Right forelimb (tissue), 1 donor: ENCODE measurements at places on chromosomes 11 and 22.

GRCh38 chr11:64888729-64889511 lies 10.5 kb upstream of the EHD1 start:
- DNase-seq: no peak

GRCh38 chr22:23497016-23497885 lies 82.8 kb downstream of the IGLL1 start:
- DNase-seq: no peak

GRCh38 chr22:45645526-45646414 lies 25.9 kb upstream of the ATXN10 start:
- DNase-seq: peak; percentile 86

GRCh38 chr11:102430158-102430836 lies 22.3 kb downstream of the TMEM123 start:
- no peak for DNase-seq

GRCh38 chr11:19577391-19577975 lies 135.2 kb upstream of the NAV2 start:
- no peak for DNase-seq

DNA sequence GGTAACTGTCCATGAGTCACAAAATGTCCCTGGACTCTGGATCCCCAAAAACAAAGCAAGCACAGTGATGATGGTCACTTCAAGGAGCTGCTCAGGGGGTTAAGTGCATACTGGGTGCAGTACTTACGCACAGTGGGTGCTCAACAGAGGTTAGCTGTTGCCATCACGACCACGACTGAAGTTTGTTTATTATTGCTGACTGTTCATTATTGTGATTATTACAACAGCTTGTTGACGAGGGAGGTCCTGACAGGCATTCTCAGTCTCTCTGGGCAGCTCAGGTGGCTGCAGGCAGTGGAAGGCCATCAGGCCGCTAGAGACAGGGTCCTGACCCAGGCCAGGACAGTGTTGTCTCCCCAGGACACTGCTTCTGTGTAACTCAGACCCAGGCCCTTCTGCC lies 418.8 kb downstream of the SHANK2 start:
- DNase-seq: no peak

DNA sequence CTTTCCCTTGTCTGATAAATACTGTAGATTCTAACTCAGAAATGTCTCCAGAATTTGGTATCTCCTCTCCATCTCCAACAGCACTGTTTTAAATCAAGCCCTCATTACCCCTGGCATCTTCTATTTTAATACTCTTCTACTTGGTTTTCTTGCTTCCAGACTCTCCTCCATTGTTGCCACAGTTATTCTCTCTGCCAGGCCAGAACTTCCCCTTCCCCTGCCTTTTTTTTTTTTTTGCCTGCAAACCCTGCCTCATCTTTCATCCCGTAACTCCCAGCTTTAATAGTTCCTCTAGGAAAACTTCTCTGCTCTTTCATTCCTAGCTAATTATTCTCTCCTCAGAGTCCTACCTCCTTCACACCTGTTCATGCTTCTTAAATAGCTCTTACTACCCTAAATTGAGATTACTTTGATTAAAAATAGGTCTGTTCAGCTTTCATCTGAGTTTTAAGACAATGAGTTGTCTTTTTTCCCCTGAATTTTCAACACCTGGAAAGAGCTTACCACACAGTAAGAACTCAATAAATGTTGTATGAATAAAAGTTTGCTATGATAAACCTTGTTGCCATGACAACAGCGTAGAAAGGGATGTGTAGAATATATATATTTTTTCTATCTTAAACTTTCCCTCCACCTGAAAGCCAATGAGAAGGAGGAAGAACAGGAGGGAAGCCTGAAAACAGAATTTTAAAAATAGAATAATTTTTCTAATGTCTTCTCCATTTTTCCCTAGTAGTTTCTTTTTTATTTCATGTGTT lies 3.6 kb downstream of the IL18 start:
- DNase-seq: no peak

- no peak for DNase-seq
Measured at GRCh38 chr22:45636683-45637082, 35.0 kb upstream of the ATXN10 start.

GRCh38 chr11:128365044-128365443 lies 222.3 kb downstream of the ETS1 start:
- no peak for DNase-seq

DNA sequence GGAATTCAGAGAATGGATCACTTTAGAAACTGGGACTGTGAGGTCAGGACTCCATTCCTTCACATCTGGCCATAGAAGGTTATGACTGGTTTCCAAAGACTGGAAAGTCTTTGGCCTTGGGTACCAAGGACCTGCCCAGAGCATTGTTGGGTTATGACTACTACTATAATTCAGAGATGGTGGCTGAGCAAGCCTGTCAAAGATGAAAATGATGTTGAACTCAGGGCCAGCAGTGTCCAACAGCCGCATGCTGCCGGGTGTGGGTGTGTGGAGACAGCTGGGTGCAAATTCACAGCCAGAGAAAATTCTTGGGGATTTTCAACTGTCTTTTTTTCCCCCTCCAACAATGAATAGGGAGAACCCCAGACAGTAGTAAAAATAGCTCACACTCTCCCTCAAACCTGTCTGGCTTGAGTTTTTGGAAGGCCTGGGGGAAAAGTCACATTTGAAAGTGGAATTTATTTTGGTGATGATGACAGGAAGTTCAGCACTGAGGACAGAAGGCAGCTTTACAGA lies 166.8 kb upstream of the NCAM1 start:
- no peak for DNase-seq

- no peak for DNase-seq
Measured at GRCh38 chr11:37370817-37371216, 772.8 kb upstream of the RAG2 start.

DNA sequence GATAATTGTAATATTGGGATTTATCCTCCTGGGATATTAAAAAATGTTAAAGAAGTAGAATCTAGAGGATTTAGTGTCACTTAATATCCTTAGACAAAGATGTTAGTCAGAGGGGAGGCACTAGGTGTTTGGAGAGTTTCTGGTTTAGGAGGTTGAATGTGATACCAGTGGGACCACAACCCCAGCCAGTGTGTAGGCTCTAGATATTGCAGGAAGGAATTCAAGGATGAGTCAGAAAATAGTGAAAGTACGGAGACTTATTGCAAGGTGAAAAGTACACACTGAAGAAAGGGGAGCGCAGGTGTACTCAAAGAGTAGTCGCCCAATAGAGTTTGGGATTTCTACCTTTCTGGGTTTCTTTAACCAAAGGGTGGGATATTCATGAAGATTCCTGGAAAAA lies 5.7 kb upstream of the TMEM41B start:
- DNase-seq: no peak

DNA sequence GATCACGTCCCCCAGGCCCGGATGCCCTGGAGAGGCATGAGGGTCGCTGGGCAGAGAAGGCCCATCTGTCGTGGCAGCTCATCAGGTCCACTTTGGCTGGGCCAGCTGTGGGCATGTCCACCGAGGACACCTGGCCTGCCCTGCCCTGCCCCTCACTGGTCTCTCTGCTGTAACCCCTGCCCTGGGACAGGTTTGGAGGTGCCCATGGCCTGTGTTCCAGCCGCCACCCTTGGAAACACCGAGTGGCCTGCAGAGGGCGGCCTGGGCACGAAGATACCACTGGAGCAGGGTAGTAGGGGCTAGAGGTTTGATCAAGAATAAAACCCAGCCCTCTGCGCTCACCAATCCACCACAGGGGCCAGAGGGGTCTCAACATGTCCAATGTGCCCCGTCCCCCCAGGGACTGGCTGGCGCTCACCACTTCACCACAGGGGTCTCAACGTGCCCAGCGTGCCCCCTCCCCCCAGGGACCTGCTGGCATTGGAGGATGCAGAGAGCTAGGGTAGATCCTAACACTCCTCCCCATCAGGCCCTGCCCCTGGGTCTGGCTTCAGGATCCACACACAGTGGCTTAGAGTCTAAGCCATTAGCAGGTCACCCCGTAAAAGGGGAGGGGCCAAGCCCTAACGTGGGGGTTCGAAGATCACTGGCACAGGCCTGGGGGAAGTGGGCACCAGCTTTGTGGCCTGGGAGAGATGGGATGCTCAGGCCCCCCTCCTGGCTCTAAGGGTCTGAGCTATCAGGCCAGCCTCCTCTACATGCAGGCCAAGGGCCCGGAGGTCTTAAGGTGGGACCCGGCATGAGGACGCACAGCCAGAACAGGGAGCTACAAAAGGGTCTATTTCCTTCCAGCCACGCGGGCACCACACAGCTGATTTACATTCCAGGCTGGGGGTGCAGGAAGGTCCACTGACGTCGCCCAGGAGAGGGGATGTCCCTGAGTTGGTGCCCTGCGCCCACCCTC lies 1.3 kb upstream of the HDAC10 start:
- DNase-seq: no peak

DNA sequence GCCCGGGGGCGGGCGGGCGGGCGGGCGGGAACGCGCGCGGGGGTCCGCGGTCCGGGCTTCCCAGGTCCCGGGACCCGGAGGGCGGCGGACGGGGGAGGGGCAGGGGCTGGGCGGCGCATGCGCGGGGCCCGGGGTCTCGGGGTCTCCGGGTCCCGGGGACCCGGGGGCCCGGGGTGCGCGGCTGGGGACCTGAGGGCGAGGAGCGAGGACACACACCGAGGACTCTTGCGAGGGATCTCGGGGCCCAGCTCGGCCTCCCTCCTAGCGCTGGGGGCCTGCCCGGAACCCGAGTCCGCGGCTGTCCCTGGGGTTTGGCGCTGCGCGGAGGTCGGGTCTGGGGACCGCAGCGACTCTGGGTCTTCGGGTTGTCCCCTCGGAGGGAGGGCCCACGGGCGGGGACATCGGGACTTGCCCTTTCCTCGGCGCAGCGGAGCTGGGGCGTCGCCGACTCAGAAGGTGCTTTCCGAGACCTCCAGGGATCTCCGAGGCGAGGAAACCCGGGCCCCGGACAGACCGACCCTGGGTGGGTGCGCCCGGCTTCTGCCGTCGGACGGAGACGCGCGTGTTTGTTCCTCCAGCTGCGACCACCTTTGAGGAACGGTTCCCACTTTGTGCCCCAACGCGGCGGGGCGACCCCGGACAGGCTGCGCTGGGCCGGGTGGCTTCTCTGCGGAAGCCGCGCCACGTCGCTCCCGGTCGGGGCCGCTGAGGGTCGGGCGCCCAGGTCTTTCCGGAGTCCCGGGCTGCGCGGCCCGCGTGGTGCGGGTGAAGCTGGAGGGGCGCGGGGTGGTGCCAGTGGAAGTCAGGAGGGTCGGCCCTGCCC lies 540 bp downstream of the PPARA start:
- DNase-seq: peak; percentile 70

DNA sequence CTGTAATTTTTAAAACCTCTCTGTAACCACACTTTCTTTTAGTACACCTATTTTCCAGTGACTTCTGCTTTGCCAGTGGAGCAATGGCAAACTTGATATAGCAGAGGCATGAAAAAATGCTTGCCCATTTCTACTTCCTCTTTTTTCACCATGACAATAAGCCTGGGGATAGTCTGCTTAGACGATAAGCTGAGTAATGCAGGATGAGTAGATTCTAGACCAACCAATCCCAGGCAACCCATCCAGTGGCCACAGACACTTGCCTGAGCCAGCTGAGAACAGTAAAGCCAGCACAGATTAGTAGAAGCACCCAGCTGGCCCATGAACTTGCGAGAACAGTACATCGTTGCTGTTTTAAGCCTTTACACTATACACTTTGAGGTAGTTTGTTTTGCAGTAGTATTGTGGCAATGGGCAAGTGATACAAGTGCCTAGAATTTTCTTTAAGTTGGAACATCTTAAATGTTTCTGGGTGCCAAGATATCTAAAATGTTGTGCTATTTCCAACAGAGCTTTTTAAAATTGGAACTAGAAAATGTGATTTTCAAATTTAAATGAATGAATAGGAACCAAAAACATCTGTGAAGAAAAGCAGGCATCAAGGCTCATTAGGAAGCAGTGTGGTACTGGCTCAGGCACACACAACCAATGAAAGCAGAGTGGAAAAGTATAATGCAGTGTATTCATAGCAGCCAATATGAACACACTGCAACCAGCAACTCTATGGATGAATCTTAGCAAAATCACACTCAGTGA lies 37.7 kb downstream of the DDI1 start:
- no peak for DNase-seq

GRCh38 chr11:109155291-109155690 lies 266.7 kb upstream of the C11orf87 start:
- DNase-seq: no peak
